Skeletal muscle cell (primary cell): ENCODE measurements at places on chromosomes 2 and 18.

DNA sequence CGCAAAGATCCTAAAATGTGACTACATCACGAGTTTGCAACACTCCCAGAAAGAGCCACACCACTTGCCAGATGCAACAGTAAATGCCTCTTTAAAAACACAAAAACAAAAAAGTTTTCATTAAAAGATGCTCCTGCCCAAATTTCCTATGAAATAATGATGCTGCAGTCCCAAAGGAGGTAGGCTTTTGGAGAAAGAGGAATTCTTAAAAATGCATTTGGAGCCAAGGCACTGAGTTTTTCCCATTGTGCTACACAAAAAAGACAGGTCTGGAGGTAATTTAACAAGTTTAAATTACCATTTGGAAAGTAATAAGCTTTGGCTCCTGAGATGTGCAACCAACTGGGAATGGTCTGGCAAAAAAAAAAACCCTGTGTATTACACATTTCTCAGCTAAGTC is 145.0 kb downstream of the PID1 start:
- DNase-seq: no peak

DNA sequence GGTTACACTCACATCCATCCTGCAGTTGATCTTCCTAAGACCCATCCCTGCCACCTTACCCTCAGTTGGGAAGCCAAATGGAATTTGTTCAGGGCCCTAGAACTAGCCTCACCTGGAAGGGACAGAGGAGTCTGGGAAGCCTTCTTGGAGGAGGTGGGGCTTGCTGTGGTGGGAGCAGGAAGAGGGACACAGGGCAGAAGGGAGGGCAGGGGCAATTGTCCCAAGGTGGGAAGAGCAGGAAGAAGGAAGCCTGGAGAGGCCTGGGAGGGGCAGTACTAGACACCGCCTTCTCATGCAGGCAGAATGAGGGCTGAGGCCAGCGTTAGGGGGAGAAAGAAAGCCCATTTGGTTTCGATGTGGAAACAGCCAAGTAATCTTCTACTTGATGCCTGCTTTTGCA is 34.1 kb upstream of the ASPRV1 start:
- DNase-seq: no peak

DNA sequence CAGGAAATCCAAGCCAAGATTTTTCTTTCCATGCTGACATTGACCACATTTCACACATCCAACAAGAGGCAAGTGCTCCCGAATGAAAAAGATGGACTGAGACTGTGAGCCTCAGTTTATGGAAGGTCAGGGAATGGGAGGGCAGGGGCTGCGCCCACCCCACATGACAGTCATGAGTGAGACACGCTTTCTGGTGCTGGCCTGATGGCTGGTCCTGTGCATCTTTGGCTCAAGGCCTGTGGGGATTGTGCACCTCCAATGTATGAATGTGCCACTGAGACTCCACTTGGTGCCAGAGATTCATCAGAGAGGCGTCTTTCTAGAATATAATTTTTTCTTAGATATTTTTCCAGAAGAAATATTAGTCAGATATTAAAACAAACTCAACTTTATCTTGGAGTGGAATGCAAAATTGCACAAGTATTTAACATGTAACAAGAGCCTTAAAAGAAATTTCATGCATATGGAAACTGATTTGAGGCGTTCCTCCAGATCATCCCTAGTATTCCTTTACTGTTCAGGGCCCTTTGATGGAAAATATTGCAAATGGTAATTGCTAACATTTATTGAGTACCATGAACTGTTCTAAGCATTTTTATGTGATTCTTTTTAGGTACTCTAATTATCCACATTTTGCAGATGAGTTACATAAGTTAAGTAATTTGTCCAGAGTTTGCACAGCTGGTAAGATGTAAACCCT is 87.3 kb upstream of the GPR45 start:
- DNase-seq: no peak

- DNase-seq: no peak
Measured at GRCh38 chr2:35503738-35504199, 851.8 kb upstream of the CRIM1 start.

DNA sequence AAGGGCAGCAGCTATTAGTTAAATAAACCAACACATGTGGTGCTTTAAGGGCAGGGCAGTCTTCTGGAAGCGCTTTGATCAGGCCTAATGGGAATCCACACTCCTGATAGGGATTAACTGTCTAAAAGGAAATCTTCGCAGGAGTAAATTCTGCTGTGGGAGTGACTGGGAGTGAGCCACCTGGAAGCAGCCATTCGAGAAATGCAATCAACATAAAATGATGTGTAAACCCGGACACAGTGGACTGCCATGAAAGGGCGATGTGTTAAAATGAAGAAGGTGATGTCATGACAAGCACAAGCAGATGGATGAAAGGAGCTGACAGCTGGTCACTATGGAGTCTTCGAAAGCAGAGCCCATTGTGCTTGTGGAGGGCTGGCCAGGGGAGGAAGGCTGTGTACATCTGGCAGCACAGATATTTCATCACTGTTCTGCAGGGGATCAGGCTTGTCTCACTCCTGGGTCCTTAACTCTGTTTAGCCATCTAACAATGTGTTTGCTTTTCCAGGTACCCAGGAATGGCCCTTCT is 24.8 kb upstream of the GALNT14 start:
- DNase-seq: no peak

- DNase-seq: no peak
Measured at GRCh38 chr2:145682546-145683157, 1162.7 kb upstream of the ZEB2 start.

DNA sequence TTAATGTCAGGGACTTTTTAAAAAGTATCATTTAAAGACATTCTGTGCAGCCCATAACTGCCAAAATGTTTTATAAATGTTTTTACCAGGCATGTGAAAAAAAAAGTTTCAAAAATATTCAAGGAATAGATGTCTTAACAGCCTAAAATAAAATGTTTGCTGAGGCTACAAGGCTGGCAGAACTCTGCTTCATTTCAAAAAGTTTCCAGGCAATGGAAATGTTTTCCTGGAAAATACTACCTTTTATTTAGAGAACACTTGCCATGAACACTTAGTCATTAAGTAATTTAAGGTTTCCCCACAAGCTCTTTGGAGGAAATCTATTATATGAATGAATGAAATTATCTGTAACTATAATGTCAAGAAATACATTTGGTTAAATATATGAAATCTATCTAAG is 68.8 kb downstream of the THADA start:
- DNase-seq: no peak

DNA sequence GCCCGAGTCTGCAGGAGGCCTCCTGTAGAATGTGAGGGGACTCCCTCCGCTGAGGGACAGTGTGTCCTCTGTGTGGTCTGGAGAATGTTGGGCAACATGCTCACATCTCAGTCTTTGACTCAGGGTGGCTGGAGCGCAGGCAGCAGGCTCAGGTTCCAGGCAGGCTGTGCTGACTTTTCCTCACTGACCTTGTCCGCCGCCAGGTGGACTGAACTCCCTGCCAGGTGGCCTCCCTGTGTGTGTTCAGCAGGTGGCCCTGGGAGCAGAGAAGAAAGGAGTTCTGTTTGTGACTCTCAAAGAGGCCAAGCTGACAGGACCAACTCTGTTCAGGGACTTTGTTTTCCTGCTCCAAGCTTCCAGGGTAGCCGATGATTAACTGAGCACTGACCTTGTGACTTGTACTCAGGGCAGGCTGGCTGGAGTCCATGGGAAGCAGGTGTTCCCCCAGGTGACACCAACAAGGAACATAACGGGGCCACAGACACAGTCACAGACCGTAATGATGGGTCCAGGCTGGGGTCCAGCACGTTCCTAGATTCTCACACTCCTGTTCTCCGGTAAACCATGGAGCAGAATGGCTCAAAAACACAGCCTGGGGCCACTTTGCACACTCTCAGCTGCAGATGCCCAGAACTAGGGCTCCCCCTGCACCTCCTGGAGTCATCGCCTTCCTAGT is 439.8 kb downstream of the RNF144A start:
- DNase-seq: no peak

GRCh38 chr18:63683890-63684289 is 18.9 kb upstream of the SERPINB11 start:
- DNase-seq: no peak

DNA sequence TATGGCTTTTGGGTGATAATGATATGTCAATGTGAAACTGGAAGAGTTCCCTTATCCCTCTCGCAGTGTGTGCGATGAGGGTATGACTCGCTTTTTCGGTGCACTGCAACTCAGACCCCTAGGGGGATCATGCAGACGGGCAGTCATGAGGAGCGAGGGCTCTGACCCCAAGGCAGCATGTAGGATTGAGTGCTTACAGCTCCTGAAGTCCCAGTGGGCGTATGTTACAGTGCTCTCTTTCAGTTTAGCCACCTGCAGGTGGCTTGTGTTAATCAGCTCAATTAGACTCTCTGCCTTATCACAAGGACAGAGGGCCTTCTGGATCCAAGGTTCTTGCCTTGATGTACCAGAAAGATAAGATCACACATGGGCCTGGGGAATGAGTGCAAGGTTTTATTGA is 1269.9 kb upstream of the GYPC start:
- DNase-seq: no peak

DNA sequence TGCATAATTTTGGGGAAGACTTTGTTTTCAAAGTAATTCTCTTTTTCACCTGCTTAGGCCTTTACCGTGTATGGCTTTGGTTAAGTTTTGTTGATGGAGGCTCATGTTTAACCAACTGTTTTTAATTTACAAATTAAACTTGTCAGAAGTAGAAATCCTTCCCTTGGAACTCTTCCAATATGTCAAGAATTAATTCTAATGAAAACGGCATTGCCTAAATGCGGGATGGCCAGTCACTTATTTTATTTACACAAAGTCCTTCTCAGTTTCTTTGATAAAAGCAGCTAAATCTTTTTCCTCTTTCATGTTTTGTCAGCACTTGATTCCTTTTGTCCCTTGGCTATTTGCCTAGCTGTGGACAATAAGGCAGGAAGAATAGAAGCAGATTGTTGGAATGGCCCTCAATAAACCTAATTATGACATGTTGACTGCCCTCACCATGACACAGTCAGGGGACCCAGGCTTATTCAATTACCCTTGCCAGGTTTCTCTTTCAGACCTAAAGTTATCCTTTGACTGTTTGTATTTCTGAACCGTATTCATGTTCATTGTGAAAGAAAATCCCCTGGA is 26.3 kb downstream of the PAX3 start:
- DNase-seq: no peak

- DNase-seq: no peak
Measured at GRCh38 chr2:223860809-223861738, 23.7 kb upstream of the AP1S3 start.

- no peak for DNase-seq
Measured at GRCh38 chr2:132430895-132431294, 14.3 kb downstream of the GPR39 start.

DNA sequence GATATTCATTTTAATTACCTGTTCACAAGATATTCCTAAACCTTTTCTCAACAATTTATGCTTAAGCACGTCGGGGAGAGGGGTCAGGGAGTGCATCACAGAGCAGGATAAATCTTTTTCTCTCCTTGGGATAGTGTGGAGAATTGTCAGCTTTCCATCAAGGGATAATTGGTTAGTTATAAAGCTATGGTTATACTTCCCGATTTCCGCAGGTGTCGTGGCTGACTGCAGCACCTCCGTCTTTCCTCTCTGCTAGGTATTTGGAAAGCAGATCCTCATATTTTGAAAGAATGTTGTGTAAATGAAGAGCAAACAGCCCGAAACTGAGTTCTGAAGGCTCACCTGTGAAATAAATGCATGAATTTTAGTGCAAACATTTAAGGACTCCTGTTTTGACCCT is 778 bp downstream of the DYNC2LI1 start:
- DNase-seq: no peak
